Osteocyte (in vitro differentiated cells): ENCODE measurements at places on chromosomes 12 and 14.

DNA sequence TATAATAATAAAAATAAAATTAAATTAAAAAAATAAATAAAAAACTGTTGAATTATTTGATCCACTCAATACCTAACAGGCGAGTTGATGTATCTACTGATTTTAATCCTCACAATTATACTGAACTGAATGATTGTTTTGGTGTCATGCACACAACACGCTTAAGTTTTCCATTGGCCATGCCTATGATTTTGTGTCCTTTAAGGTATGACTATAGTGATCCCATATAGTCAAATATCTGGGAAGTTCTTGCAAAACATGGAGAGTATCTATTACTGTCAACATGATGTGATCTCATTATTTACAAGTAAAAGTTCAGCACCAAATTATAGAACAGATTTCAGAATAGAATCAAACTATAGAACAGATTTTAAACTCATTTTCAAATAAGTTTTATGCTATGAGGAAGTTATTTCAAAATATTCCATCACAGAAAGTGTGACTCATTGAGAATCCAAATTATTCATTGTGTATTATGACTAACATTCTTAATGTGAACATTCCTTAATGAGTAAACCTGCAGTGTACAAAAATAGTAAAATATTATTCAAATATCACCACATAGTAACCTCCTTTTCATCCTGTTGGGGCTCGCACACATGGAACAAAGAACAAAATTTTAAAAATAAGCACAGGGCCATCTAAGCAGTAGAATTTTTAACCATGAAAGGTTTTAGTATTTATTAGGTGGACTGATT, 190.4 kb downstream of the SLC25A21 start:
- DNase-seq, result no peak

DNA sequence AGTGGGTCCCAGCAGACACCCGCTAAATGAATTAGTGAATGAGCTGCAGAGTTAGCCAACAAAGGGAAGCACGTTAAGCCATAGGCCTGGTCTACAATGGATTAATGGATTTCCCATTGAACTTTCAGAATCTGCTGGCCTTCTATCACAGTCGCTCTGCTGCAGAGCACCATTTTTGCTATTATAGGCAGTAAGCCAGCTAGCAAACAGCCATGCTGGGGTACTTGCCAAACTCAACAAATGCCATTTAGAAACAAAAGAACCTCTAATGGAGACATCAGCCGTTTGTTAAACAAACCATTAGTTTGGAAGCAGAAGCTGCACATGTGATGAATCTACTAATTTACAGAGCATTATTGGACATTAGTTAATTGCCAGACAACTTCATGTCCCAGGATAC, 181.1 kb upstream of the STXBP6 start:
- no peak for DNase-seq

DNA sequence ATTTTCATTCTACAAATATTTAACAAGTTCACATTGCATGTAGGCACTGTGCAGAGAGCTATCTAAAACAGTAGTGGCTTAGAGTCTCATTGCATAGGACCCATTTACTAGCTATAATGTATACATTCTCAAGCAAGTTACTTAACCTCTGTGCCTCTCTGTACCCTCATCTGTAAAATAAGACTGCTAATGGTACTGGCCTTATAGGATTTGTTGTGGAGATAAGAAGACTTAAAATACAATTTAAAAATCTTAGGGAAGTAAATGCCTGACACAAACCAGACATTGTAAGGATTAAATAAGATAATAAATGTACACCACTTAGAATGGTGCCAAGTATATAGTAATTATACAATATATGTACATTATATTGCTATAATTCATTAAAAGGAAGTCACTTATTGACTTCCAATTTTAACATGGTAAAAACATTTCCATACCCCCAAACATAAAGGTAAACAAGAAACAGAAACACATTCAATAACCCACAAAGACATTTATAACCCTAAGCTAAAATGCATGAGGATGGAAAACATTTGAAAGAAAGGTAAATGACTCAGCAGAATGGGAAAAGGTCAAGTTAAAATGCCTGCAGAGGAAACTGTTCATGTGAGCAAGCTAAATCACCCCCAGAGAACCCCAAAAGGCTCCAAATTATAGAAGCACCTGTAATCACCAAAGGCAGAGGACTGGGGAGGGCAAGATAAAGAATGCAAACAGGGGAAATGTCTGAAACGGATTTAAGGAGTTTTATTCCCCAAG, 30.8 kb downstream of the RPS6KA5 start:
- DNase-seq, result no peak

DNA sequence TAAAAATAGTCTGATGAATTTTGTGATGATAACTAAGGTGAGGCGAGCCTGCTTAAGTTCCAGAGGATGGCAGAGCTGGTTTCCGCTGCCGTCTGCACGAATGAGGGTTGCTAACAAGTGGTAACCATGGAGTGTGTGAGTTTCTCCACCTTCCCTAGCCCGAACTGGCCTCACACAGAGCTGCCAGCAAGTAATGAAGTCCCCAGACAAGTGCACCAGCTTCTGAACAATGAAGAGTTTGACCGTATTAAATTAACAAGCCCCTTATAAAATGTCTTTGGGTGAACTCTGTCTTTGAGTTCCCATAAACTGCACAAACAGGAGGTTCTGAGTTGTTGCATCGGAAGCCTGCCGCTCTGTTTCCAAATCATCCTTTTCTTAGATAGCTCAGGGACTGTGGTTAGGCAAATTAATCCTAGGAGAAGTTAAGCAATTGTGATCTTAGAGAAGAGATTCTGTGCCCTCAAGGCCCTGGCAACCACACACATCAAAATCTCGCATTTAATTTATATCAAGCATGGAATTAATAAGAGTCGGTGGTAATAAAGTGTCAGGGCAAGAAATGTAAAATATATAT, 274.1 kb upstream of the DAAM1 start:
- DNase-seq, result no peak

DNA sequence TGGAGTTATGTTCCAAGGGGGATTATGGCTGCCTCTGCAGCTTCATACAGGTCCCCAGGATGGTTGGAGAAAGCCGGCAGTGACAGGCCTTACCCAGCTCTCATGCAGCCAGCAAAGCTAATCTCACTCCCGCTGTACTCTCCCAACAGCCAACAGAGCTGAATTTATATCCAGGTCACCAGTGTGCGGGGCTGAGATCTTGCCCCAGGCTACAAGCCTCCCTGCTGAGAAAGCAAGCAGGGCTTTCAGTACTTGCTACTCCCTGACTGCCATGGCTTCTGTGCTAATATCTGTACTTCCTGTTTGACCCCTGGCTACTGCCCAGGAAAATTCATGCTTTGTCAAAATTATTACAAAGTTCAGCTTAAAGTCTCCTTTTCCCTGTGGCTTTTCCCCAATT, 92.9 kb downstream of the ATP23 start:
- DNase-seq, result no peak

DNA sequence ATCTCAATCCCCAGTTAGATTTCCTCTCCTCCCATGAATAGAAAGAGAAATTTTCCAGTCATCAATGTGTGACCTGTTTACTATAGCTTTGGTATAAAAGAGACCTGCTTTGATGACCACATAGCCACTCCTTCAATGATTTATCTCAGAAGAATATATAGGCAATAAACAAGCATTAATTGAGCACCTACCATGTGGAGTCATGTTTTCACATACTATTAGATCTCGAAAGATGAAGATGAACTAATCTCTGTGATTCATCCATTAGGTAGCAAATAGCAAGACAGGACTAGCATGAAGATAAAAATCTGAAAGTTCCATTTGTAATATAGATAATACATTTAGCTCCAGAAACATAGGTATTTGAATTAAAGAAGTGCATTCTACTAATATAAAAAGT, 40.5 kb downstream of the SLCO1A2 start:
- DNase-seq, result no peak

DNA sequence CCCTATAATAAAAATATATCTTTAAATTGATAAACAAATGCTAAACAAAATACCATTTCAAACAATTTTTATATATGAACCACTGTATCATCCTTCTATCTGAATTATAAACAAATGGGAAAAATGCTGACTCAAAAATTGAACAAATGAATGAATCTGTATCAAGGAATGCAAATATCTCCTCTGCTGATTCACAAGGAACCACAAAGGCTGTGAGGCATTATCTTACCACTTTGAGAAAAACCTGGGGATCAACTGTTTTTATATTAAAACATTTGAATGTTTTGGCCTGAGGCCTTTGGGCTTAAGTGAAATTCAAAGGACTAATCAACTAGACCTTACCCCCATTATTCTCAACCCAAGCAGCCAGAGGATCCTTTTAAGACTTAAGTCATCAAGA, 86.3 kb downstream of the EML5 start:
- DNase-seq, result no peak

GRCh38 chr14:101155575-101155974, 252.1 kb upstream of the RTL1 start:
- no peak for DNase-seq
